Progenitor cell of endocrine pancreas (in vitro differentiated cells): ENCODE measurements at places on chromosomes 2 and 18.

- no peak for DNase-seq
Observed at GRCh38 chr2:232951891-232952290, 61.2 kb downstream of the NGEF start.

DNA sequence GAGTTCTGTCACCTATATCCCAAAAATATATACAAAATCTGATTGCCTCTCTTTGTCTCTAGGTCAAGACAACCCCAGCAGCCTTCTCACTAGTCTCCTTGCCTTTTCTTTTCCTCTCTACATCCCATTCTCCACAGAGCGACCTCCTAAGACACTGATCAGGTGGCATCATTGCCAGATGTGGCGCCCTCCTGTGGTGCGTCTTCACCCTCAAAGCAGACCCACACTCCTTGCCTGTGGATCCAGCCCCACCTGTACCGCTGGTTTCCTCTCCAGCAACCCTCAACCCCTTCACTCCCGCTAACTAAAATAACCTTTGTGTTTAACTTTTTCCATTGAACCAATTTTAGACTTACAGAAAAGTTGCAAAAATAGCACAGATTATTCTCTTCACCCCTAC is 273.3 kb downstream of the GLI2 start:
- no peak for DNase-seq

DNA sequence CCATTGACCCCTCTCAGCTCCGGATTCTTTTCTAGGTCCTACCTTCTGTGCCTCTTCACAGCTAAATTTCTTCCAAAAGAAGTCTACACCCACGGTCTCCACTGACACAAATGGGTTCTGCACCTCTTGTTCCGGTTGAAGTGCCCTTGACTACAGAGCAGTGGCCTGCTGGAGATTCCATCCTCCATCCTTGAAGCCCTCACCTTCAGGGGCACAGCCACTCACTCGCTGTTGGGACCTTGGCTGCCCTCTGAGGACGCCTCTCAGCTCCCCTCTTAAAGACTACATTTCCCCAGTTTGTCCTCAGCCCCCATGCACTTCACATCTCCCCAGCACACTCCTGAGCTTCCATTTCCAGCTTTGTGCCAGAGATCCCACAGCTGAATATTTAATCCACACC is 226.3 kb downstream of the ATAD2B start:
- no peak for DNase-seq

DNA sequence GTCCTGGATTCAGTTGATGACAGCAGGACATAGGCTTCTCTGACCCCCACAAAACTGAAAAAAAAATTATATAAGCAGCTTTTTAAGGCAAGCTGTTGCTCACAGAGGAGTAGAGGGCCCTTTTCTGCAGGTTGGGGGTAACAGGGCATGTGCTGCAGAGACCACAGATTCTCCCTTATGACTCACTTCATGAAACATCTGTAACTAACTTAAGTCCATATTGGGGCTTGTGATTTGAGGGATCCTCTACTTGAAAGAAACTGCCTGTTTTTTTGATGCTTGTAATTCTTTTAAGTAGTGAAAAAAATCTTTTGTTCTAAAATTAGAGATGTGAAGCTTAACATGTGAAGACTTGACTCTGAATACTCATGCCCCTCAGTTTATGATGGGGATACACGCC is 33.4 kb downstream of the XRCC5 start:
- no peak for DNase-seq

DNA sequence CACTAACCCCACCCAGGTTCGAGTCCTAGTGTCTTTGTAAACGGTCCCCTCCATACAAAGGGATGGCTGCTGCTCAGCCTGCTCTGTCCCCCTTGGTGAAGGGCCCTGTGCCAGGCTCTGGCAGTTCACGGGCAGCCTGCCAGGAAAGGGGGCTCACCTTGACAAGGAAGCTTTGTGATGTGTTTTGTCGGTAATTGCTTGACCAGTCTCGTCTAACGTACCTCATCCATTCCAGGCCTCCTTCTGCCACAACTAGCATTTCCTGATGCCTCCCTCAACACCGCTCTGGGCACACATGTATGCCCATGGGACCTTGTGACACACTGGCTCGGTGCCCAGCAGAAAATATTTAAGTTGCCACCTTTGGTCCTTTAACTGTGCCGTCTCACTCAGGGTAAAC is 171.9 kb downstream of the KLHL29 start:
- no peak for DNase-seq
